ENCODE measurements at places on chromosomes 7 and 10. TPM values are rescaled to one million over a fixed set of nuclear protein-coding genes. Genes with fewer than 3 reads are reported as not detected.

DNA sequence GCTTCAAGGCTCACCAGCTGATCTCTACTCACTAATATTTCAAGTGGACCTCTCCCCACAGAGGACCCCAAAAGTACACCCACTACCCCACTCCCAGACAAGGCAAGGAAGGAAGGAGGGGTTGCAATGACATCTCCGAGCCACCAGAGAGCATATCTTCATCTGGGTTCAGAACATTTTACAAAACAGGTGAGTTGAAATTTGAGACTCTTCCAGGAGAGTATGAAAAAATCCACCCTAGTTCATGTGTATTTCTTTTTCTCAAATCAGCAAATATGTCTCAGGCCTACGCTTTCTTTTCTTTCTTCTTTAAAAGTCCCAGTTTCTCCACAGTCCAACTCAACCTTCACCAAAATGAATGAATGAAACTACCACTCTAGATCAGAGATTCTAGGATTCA is 61.9 kb downstream of the SGMS1 start:
- no peak for DNase-seq

- DNase-seq = no peak
These were observed 45.5 kb upstream of the ZNRF2 start for GRCh38 chr7:30238721-30239441.

DNA sequence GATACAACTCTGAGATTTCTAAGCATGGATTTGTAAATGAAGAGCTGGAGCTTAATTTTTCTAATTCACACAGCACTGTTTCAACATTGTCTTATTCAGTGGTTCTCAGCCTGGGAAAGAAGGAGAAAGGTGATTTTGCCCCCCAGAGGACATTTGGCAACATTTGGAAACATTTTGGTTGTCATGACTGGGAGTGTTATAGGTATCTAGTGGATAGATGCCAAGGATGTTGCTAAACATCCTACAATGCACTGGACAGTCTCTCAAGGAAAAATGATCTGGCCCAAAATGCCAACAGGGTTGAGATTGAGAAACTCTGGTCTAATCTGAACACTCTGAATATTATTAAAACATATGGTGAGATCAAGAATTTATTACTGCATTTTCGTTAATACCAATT is 3.8 kb upstream of the CAV2 start:
- no peak for DNase-seq

DNA sequence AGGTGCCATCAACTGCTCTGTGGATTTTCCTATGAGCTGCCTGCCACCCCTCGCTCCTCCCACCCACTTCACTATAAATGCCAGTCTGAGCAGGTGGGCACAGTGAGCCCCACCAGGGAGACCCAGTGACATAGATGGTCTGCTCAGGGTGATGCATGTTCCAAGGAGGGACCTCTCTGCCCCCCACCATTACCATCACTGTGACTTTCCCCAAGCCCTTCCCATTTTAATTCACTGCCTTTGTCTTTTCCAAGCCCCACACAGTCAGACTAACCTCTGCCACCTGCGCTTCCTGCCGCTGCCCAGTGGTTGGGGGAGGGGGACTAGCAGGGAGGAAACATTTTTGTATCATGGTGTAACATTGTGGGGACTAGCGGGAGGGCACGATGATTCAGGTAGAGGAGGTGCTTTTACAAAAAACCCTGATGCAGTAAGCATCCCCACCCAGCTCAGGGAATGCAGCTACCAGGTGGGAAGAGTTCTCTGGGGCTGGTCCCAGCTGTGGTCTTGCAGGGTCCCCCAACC is 24.6 kb downstream of the PRSS2 start:
- DNase-seq = no peak

GRCh38 chr7:24566274-24566673 is 7.0 kb upstream of the PALS2 start:
- DNase-seq = no peak

- no peak for DNase-seq
These were observed 1.3 kb downstream of the TFR2 start for GRCh38 chr7:100639995-100640516.

- DNase-seq = no peak
These were observed 116.1 kb downstream of the DGKB start for GRCh38 chr7:14786314-14786895.

DNA sequence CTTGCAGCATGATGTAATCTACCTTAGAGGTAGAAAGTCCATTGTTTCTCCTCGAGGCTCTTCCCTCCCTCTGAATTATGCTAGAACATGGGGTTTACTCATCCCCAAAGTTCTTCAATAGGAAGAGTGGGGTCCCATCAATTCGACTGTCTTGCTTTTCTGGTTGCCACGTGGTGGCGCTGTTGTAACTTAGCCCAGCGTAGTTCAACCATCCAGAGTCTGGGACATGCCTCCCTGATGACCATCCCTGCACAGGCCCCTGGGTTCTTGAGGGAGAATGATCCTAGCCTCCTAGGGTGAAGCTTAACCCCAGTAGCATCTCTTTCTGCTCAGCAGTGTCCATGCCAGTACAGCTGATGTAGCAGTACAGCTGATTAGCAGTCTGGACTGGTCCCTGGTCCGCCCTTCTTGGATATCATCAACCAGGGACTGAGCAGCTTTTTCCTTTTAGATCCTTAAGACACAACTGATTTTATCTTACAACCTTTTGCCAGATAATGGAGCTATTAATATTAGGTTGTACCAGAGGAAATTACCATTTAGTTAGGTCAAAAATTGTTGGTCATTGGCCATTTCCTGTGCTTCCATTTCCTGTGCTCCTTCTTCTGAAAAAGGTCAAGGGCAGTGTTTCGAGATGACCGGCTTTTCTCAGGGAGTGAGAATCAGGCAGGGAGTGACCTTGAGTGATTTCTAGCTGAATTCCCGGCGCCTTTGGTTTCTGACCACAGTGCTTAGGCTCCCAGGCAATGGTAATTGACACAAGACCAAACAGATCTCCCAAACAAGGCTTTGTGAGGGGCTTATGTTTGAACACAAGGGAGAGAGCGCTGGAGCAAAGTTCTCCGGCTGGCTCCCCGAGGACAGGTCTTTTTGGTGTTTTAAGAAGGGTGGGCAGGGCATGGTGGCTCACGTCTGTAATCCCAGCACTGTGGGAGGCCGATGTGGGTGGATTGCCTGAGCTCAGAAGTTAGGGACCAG is 65.4 kb downstream of the TACC2 start:
- DNase-seq = no peak

DNA sequence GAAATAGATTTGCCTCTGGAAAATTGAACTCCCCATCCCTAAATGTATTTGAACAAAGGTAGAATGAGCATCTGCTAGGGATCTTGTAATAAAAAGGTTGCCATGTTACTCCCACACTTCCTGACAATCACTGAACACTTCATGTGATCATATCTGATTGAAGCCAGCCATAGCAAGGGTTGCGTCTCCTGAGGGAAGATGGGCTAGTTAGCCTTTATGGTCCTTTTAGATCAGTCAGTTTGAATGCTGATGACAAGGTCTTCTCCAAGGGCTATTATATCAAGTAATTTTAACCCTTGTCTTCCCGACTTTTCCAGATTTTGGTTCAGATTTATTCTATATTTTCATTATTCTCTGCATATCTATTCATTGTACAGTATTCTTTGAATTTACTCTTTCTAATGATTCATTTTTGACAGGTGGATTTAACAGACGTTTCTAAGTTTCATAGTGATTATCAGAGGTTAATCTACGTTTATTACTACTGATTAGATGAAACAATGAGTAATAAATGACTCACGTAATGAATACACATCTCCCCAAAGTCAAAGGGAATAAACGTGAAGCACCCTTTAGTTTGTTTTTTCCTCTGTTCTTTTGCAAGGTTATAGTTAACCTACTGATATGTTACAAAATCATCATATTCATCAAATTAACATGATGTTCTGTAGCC is 28.1 kb downstream of the CSGALNACT2 start:
- no peak for DNase-seq

GRCh38 chr10:117137031-117137910 is 799 bp downstream of the VAX1 start:
- DNase-seq = no peak

DNA sequence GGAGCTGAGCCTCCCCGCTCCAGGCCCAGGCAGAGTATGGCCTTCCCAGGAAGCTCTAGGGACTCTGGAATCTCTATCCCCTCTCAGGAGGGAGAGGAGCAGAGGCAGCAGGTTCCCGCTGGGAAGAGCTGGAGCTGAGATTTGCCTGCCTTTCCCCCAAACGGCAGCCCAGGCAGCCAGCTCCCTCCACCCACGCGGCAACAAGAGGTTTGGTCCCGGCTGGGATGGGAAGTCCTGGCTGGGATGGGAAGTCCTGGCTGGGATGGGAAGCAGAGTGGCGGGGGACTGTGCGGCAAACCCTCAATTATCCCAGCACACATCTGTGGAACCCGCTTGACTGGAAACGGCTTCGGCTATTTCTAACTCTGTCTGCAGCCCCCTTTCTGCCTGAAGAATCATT is 223.0 kb downstream of the ELFN1 start:
- DNase-seq = no peak

- no peak for DNase-seq
These were observed 439.6 kb downstream of the CALN1 start for GRCh38 chr7:71972534-71972933.

DNA sequence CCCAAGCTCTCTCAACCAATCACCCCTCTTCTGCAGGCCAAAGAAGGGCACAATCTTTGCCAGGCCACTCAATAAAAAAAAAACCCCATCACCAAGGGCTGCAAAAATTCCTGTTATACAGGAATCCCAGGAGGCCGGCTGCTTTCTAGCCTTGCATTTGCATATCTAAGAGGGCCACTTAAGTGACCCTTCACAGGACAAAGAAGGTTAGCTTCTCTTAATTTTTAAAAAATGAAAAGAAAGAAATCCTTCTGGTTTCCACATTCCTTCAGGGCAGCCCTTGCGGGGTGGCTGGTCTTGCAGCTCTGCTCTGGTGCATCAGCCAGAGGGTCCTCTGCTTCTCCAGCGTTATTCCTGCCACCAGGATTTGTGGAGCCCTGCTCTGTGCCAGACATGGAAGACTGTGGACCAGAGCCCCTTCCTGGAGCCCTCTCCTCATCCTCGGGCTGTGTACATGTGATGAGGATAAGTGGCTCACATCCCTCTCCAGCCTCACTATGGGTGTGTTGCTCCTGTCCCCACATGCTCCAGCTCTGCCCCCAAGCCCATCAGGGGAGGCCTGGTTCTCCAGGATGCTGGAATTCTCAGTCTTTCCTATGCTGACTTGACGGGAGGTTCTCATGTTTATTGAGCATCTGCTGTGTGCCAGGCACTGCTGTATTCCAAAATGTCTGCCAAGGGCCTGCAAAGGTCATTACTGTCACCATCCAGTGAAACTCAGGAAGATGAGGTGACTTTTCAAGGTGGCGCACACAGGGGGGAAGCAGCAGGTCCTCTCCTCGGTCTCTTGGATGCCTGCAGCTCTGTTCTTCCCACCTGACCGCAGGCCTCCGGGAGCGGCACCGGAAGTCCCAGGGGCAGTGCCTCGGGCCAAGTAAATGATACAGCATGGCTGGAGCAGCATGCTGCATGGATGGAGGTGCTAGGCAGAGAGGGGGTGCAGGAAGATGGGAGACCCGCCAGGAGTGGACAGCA is 67.7 kb downstream of the ARHGAP22 start:
- no peak for DNase-seq

DNA sequence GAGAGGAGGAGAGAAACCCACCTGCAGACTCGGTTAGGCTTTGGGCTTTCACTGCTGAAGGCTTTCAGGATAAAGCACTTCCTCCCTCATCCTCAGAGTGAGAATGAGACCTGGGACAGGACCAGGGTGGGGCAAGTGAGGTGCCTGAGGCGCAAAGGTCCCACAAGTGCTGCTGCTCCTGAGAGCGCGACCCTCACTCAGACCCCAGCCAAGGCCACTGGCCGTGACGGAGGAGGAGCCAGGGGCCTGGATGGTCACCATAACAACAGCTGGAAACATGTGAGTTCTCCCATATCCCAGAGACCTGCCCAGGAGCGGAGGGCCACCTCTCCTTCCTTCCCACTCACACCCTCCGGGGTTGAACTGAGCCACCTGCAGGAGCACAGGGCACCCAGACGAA is 46.9 kb upstream of the MKRN1 start:
- no peak for DNase-seq

DNA sequence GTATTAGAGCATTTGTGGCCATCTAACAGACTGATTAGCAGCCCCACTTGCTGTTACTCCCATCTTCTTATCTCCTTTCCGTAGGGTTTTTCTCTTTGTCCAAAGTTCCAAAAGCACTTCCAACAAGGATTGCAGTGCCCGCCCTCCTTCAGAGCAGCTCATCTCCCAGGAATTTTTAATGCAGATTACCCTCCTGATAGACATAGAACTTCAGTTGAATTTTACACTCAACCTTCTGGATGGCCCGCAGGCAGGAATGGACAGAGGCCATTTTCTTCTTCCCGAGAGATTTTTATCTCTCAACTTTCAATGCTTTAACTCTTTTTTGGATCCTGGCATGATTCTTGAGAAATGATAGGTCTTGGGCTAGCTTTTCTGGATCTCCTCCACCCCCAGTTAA is 23.3 kb downstream of the PRKG1 start:
- no peak for DNase-seq

DNA sequence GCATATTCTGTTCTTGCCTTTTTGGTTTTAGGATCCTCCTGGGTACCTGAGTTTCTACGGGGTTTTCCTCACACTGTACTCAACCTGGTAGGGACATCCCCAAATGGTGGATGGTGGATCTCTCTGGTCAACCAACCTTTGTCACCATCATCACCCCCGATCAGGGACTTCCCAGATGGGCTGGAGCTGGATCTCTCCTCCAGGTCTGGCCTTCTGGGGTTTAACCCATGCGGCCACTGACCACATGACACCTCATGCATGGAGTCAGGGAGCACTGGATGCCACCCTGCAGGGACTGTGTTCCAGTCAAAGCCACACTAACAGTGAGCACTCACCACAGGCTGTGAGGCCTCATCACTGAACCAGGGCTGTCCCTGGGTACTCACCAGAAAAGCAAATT is 80.0 kb downstream of the CELF2 start:
- DNase-seq = no peak

- no peak for DNase-seq
These were observed 90.8 kb downstream of the MCU start for GRCh38 chr10:72782649-72783330.

- peak; percentile 82 for DNase-seq
These were observed 73.9 kb upstream of the LEP start for GRCh38 chr7:128167042-128167701.

DNA sequence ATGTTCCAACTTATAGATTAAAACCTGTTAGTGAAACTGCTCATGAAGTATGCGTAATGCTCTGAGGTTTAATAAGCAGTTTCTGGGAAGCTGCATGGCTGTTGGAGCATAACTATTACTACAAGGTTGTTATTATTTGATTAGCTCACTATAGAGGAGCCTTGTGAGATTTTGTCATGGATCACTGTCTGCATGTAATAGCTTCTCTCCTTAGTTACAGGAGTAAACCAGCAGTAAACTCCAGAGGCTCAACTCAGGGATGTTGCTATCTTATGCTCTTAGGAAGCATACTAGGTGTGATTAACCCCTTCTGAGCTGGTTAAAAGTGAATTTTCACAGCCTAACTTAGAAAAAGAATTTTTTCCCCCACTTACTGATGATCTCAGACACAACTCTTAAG is 63.6 kb upstream of the IFRD1 start:
- peak; percentile 48 for DNase-seq

The SORCS1 gene
- 18.9 TPM for polyA plus RNA-seq

The GBX1 gene
- polyA plus RNA-seq = not detected

The CDNF gene
- polyA plus RNA-seq = 2.0 TPM

The LRRC72 gene
- polyA plus RNA-seq = not detected

The SUGCT gene
- polyA plus RNA-seq = 12.9 TPM

The SLC35G1 gene
- polyA plus RNA-seq = 8.9 TPM

The MSMB gene
- not detected for polyA plus RNA-seq

The C10orf105 gene
- polyA plus RNA-seq = 0.18 TPM

The JCAD gene
- 39.2 TPM for polyA plus RNA-seq

Measured in renal cortex interstitium (tissue), 15 donors.